Stimulated activated naive CD8-positive, alpha-beta T cell treated with anti-CD3 and anti-CD28 coated beads, Interleukin-15, amount 100 ng/mL, for 72 hours (primary cell): ENCODE measurements at places on chromosomes 5 and 9.

- DNase-seq, result no peak
Measured at GRCh38 chr9:4042991-4043390, 256.9 kb downstream of the GLIS3 start.

- no peak for DNase-seq
Measured at GRCh38 chr9:14722391-14723035, at the start of gene CER1. Gene CER1 (minus strand): TSS chr9:14722733. CDS start chr9:14722672, 61 bp downstream.

DNA sequence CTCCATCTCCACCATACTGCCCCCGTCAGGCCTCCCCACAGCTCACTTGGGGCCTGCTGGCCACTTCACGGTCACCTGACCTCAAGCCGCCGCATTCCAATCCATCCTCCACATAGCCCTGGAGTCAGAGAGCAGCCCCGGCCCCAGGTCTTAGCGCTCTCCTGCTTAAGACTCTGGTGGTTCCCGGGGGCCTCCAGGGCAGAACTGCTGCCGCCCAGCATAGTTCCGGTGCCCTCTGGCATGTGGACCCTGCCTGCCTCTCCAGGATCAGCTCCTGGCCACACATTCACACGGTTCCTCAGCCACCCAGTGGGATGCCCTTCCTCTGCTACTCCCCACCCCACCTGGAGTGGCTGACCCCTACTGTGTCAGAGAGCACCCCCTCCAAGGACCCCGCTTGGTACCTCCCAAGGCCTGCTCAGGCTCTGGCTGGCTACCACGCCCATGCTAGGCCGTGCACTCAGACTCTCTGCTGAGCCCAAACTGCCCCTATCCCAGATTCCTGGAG, 8.7 kb downstream of the PHYKPL start:
- DNase-seq, result no peak

GRCh38 chr9:110027671-110028081, 180.3 kb downstream of the C9orf152 start:
- DNase-seq, result no peak

- DNase-seq, result no peak
Measured at GRCh38 chr5:105956456-105957196, 1714.1 kb downstream of the EFNA5 start.

DNA sequence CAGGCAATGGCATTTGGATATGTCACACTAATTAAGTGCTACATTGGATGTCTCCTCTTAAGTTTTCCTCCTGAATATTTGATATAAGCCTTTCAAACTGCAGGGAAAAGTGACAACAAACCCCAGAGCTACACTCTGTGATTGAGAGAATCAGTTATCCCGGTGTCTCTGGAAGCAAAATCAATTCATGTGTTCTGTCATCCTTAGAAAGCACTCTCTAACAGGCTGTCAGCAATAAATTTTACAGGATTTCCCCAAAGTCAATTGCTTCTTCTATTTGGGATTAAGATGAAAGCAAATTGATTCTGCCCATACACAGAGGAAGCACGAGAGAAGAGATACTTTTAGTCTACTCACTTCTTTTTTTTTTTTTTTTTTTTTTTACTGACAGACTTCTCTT, 332.4 kb downstream of the CDH18 start:
- DNase-seq, result no peak

DNA sequence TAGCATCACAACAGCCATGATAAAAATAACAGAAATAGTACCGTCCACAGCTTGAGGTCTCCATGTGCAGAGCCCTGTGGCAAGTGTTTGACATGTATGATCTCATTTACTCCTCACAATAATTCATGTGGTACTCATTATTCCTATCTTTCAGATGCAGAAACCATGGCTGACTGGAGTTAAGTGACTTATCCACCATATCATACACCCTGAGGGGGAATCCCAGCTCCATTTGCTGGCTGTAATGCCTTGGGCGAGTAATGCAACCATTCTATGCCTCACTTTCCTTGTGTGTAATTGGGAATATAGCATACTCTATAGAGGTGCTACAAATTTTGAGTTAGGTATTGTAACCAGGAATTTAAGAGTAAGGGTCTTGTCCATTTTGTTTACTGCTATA, 347.0 kb upstream of the CLINT1 start:
- no peak for DNase-seq

DNA sequence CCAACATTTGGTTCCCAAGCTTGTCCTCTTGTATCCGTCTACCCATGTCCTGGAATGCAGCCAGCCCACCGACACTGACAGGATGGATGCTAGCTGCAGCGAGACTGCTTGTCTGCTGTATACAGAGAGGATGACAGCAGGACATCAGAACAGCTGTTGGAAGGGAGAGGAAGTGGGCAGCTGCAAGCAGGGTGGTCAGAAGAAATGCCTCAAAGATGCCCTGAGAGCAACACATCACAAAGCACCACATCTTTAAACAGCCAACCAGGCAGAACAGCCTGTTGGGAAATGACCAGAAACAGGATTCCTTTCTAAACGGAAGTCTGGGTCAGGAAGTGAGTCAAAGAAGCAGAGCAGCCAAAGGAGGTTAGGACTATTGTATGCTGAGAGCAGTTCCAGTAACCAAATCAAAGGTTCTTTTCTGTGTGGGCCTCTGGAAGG, 219.1 kb downstream of the NDUFS4 start:
- DNase-seq, result no peak
